ENCODE measurements at places on chromosomes 7 and 10. TPM values are rescaled to one million over a fixed set of nuclear protein-coding genes. Genes with fewer than 3 reads are reported as not detected.

- H3K4me1 ChIP-seq, result no peaks in the 10 kb centered on the region
- H3K27me3 ChIP-seq, result no peaks in the 10 kb centered on the region
- H3K27ac ChIP-seq, result no peak overlapping the region
- DNase-seq, result peak; percentile 34
These were observed 343.0 kb upstream of the SEMA3D start for GRCh38 chr7:85529831-85530230.

- H3K27ac ChIP-seq, result no peak overlapping the region
- H3K4me1 ChIP-seq, result peaks cover 5% of the 10 kb centered on the region
- H3K4me3 ChIP-seq, result no peak overlapping the region
- H3K27me3 ChIP-seq, result no peaks in the 10 kb centered on the region
These were observed 332.3 kb upstream of the PRKCQ start for GRCh38 chr10:6912424-6912823.

GRCh38 chr7:17355050-17355449 is 56.6 kb downstream of the AHR start:
- H3K4me1 ChIP-seq, result peaks cover 3% of the 10 kb centered on the region
- H3K27ac ChIP-seq, result no peak overlapping the region
- H3K4me3 ChIP-seq, result no peak overlapping the region
- no peak for DNase-seq
- H3K36me3 ChIP-seq, result no peaks in the 10 kb centered on the region

DNA sequence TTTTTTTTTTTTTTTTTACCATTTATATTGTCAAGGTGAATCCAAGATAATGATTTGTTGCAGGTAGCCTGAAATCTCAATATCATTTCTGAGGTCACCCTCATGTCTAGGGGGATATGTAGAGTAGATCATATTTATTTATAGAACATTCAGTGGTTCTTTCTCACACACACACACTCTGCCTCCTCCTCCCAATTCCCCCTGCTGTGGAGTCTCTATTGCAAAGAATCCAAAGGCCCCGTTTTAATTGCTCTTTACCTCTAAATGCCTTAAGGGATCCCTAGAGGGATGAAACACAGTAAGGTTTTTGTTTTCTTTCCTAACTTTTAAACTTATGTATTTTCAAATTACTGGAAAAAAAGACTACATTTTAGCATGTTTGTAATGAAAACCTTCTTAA is 170.0 kb downstream of the PRKG1 start:
- DNase-seq, result no peak
- no peaks in the 10 kb centered on the region for H3K4me1 ChIP-seq

GRCh38 chr10:59060852-59061251 is 115.6 kb upstream of the PHYHIPL start:
- H3K36me3 ChIP-seq, result no peaks in the 10 kb centered on the region
- no peak overlapping the region for H3K27ac ChIP-seq
- no peak overlapping the region for H3K4me3 ChIP-seq
- H3K27me3 ChIP-seq, result no peaks in the 10 kb centered on the region
- no peak for DNase-seq

GRCh38 chr7:101854084-101854865 is 36.8 kb downstream of the CUX1 start:
- H3K27ac ChIP-seq, result peak overlapping the region; percentile 97
- peaks cover 15% of the 10 kb centered on the region for H3K4me1 ChIP-seq
- no peaks in the 10 kb centered on the region for H3K27me3 ChIP-seq

- peaks cover 34% of the 10 kb centered on the region for H3K36me3 ChIP-seq
- peaks cover 22% of the 10 kb centered on the region for H3K4me1 ChIP-seq
- H3K27ac ChIP-seq, result no peak overlapping the region
These were observed 3.8 kb downstream of the NUDCD3 start for GRCh38 chr7:44486693-44487092.

DNA sequence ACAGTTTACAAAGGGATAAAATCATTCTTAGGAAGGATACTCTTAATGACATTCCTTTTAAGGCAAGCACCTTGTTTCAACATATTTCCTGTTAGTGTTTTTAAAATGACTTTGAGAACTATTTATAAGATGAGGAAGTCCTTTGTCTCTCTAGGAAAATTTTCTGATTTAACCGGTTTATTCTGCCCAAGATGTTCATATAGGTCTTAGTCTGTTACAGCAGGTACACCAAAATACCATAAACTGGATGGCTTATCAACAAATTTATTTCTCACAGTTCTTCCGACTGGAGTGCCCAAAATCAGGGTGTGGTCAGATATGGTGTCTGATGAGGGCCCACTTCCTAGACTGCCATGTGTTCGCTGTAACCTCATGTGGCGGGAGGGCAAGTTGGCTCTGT is 77.9 kb downstream of the GSAP start:
- no peaks in the 10 kb centered on the region for H3K36me3 ChIP-seq
- no peak overlapping the region for H3K4me3 ChIP-seq
- DNase-seq, result no peak
- no peaks in the 10 kb centered on the region for H3K27me3 ChIP-seq
- peaks cover 44% of the 10 kb centered on the region for H3K4me1 ChIP-seq
- peak overlapping the region; percentile 61 for H3K27ac ChIP-seq

GRCh38 chr10:102620591-102621442 is 23.5 kb upstream of the TRIM8 start:
- H3K27ac ChIP-seq, result peak overlapping the region; percentile 64
- peaks cover 47% of the 10 kb centered on the region for H3K4me1 ChIP-seq
- H3K4me3 ChIP-seq, result no peak overlapping the region
- DNase-seq, result peak; percentile 31

GRCh38 chr10:48633381-48634197 is 28.7 kb upstream of the ARHGAP22 start:
- no peaks in the 10 kb centered on the region for H3K36me3 ChIP-seq
- no peaks in the 10 kb centered on the region for H3K4me1 ChIP-seq

GRCh38 chr7:66140924-66141323 is 26.3 kb downstream of the CRCP start:
- H3K27ac ChIP-seq, result no peak overlapping the region
- H3K36me3 ChIP-seq, result peaks cover 85% of the 10 kb centered on the region
- no peaks in the 10 kb centered on the region for H3K27me3 ChIP-seq
- peak; percentile 86 for DNase-seq
- no peak overlapping the region for H3K4me3 ChIP-seq

The GPR146 gene
- 7.9 TPM for polyA plus RNA-seq

The FRG2B gene
- polyA plus RNA-seq, result not detected

The ASIC3 gene
- 2.3 TPM for polyA plus RNA-seq

The PGAM2 gene
- not detected for polyA plus RNA-seq

The TMEM225B gene
- polyA plus RNA-seq, result 1.8 TPM

The ZDHHC4 gene
- 74.4 TPM for polyA plus RNA-seq
